ENCODE measurements at places on chromosomes 5 and 9. TPM values are rescaled to one million over a fixed set of nuclear protein-coding genes. Genes with fewer than 3 reads are reported as not detected.

ZNF366 gene
- total RNA-seq = 1.6 TPM

GFI1B gene
- 1.0 TPM for total RNA-seq

ZCCHC9 gene
- total RNA-seq = 16.2 TPM

ARRDC3 gene
- 132 TPM for total RNA-seq

HTR1A gene
- not detected for total RNA-seq

CDO1 gene
- 24.0 TPM for total RNA-seq

N4BP3 gene
- 12.0 TPM for total RNA-seq

GBGT1 gene
- total RNA-seq = 2.6 TPM

HK3 gene
- total RNA-seq = 4.2 TPM

DND1 gene
- total RNA-seq = not detected

GALNT12 gene
- total RNA-seq = 1.6 TPM

ENTPD8 gene
- not detected for total RNA-seq

IFNA10 gene
- total RNA-seq = not detected

CXCL14 gene
- total RNA-seq = 19.8 TPM

DBH gene
- not detected for total RNA-seq

INSL4 gene
- not detected for total RNA-seq

ABLIM3 gene
- 15.1 TPM for total RNA-seq

IL5 gene
- total RNA-seq = not detected

EIF4EBP3 gene
- total RNA-seq = not detected

RNF183 gene
- not detected for total RNA-seq

OLFML2A gene
- total RNA-seq = 65.8 TPM

PAPPA gene
- total RNA-seq = 0.52 TPM

PRDM9 gene
- total RNA-seq = not detected

OLFM1 gene
- 2.6 TPM for total RNA-seq

ABO gene
- under 0.01 TPM for total RNA-seq

GRHPR gene
- 99.2 TPM for total RNA-seq

TRIM7 gene
- 9.9 TPM for total RNA-seq

PHF19 gene
- total RNA-seq = 14.1 TPM

ADGRV1 gene
- 2.6 TPM for total RNA-seq

MYOZ3 gene
- total RNA-seq = 4.7 TPM

Data from skeletal muscle tissue (tissue), 5 donors.